T-helper 22 cell (primary cell): ENCODE measurements at places on chromosomes 5 and 9.

- DNase-seq = no peak
Measured at GRCh38 chr9:137575364-137575715, 3.4 kb downstream of the DPH7 start.

DNA sequence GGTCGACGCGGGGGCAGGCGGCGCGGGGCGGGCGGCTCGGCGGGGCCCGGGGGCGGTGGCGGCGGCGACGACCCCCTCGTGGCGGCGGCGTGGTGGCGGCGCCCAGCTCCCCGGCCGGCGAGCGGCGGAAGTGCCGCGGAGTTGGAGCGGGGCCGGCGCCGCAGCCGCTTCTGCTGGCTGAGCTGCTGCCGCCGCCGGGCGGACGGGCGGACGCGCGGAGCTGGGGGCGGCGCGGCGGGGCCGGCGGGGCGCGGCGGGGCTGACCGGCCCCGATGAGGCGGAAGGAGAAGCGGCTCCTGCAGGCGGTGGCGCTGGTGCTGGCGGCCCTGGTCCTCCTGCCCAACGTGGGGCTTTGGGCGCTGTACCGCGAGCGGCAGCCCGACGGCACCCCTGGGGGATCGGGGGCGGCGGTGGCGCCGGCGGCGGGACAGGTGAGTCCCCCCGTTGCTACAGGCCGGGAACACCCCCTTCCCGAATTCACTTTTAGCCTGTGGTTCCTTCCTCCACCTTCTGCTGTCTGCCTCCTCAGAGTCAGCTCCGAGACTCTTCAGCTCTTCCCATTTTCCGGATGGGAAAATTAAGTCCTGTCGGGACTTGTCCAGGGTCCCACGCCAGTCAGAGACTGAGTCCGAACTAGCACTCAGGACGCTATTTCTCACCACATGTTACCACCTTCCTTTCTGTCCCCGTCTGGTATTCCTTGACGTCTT, at the start of gene GALNT10:
Gene GALNT10, plus strand, starts transcription at position 139 of the 710 bp plus-strand sequence. Its CDS starts 134 bp downstream, at position 273.
- DNase-seq = no peak

DNA sequence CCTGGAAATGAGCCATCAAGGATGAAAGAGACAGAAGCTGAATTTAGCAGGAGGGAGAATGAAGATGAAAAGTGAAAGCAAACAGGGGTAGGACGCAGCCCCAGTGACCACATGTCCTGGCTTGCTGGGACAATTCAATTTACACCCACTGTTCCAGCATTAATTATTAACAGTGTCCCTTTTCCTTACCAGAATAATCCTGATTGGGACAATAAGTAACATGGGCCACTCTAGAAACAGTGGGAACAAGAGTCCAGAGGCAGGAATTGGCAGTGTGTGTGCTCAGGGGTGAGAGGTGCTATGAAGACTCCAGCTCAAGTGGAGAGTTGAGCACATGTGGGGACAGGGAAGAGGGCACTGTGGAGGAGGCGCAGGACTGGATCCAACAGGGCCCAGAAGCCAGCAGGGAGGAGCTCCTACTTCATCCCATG, 147.1 kb downstream of the C5orf15 start:
- no peak for DNase-seq

DNA sequence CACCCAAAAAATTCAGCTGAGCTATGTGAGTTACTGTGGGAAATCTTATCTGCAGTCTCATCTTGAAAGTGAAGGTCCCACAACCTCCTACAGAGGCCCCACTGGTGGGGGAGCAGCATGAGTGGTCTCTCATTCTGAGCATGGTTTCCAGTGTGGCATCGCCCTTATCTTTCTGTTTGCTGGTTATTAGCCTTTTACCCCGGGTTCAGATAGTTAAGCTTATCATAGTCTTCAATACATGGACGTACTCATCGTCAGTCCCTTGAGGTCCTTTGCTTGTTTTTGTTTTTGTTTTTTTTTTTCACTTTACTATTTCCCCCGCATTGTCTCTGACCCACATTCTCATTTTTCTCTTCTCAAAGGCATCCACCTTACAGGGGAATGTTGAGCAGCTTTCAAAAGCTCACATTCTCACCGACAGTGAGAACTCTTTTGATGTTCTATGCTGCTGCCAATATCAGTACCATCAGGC, 7.7 kb upstream of the HAVCR2 start:
- DNase-seq = no peak

- DNase-seq = no peak
Measured at GRCh38 chr9:15139469-15139868, 167.5 kb downstream of the TTC39B start.

DNA sequence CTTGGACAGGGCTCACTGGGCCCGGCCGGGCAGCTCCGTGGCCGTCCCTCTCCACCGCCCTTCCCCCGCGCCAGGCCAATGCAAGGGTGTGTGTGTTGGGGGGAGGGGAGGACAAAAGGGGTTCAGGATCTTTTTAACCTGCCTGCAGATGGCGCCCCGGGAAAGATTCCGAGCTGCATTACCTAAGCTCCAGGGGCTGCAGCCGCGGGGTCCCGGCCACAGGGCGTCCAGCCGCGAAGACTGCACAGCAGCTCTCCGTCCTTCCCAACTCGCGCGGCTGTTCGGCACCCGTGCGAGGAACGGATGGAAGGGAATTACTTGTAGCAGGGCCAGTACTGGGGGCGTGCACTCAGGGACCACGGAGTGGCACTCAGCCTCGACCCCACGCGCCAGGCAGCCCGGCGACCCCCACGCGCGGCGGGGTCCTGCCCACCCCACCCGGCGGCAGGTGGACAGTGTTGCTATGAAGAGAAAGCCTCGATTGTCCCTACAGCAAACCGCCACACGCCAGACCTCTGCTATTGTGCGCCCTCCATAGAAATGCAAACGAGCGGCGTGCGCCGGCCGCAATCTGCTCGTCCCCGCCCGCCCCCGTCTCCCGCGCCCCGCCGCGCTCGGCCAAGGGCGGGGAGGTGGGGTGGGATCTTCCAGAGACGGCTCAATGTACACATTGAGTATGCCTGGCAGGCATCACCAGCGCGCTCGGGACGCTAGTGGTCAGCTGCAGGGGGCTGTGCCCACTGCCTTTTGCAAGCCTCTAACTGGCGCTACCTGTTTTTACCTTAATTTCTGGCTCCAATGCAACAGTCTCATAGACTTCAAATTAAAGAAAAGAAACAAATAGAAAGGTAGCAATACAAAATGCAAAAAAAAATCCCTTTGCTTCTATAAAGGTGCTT, 796 bp upstream of the GADD45G start:
- peak; percentile 12 for DNase-seq

DNA sequence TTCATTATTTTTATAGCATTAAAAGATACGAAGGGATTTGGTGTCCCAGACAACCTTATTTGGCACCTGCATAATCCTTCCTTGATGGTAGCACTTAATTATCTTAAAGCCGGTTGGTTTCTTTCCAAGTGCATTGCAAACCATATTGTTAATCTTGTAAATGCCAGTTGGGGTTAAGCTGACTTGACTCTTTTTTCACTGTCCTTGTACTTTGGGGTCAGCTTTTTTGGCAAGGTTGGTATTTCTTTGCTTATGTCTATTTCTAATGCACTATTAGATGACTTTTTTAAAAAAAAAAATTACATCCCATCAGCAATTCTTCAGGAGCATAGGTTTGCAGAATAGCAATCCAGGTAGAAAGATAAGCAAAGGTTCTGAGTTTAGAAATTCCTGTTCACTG, 466.8 kb upstream of the TLE4 start:
- no peak for DNase-seq

DNA sequence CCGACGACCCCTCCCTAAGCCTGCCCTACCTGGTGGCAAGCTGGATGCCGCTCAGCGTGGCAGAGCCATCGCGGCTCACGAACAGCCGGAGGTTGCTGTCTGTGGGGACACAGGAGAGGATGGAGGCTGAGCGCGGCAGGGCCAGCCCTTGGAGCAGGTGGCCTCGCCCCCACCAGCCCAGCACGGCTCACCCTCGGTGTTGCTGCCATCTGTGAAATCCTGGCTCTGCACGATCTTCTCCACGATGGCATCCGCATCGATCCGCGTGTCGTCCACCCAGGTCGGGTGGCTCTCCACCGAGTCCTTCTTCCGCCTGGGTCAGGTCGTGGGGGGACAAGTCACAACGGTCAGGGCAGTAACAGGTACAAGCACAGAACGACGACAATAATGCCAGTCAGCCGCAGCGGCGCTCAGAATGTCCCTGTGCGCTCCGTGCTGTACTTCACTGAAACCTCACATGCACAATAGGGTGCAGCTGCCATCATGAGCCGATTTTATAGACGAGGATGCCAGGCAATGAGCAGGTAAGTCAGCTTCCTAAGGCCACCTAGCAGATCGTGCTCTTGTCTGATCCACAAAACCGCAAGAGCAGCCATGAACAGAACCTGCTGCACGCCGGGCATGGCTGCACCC, 7.0 kb upstream of the DPM2 start:
- no peak for DNase-seq

GRCh38 chr5:147534172-147534951, 24.5 kb upstream of the DPYSL3 start:
- DNase-seq = no peak

DNA sequence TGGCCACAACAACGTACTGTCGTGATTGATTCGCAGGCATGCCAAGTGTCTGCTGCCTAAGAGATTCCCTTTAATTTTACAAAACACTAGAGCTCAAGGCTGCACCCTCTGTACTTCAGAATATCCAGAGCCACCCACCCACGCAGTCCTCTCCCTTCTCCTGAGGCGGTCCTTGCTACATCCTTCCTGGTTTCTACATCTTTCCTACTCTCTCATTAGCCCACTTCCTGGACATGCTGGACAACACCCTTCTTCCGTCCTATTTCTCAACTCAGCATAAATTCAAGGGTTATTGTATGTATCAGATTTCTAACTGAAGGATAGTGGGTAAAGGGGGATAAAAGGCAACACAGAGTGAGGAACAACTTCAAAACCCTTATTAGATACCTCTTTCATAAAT, 148.4 kb upstream of the MAP3K1 start:
- no peak for DNase-seq

DNA sequence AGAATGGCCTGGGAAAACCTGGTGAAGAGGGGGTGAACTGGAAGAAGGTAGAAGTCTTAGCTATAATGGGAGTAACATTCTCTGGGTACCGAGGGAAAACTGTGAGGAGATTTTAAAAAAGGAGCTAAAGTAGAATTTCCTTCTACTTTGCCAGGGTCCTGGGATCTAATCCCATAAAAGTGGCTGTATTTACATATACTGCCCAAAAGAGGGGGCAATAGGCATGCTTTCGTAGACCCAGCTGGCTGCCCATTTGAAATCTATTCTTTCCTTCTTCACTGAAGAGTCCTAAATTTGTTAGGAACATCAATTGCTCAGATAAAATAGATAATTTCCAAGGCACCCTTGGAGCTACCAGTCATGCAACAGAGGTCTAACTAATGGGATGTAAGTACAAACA, 159.2 kb downstream of the CDC42SE2 start:
- no peak for DNase-seq

DNA sequence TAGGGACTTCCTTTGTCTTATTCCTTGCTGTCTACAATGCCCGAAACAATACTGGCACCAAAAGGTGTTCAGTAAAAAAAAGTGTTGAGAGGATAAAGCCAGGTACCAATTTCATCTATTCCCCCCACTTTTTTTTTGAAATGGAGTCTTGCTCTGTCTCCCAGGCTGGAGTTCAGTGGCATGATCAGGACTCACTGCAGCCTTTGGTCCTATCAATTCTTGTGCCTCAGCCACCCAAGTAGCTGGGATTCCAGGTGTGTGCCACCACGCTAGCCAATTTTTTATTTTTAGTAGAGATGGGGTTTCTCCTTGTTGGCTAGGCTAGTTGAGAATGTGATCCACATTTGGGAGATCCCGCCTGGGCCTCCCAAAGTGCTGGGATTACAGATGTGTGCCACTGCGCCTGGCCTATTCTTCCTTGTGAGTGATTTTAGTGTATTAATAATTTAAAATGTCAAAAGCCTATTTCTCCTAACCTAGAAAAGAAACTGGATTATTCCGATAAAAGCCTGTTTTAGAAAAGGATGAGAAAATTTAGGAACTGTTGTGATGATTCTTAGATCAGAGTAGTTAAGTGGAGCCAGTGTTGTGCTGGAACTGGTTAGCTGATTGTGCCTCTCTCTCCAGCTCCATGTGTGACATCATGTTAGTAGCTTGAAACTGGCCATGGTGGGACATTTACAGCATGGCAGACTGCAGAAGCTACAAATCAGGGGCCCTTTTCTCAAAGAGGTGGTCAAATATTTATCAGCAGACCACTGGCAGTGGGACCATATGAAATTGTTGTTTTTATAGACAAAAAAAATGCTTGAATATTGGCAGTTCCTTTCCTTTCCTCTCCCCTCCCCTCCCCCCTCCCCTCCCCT, 14.3 kb downstream of the CDC42SE2 start:
- DNase-seq = no peak

GRCh38 chr5:18533137-18533536, 898.9 kb downstream of the TAF11L14 start:
- no peak for DNase-seq

GRCh38 chr9:130352586-130353285, 87.2 kb downstream of the HMCN2 start:
- no peak for DNase-seq

- no peak for DNase-seq
Measured at GRCh38 chr5:74131250-74131649, 505.3 kb downstream of the ARHGEF28 start.

DNA sequence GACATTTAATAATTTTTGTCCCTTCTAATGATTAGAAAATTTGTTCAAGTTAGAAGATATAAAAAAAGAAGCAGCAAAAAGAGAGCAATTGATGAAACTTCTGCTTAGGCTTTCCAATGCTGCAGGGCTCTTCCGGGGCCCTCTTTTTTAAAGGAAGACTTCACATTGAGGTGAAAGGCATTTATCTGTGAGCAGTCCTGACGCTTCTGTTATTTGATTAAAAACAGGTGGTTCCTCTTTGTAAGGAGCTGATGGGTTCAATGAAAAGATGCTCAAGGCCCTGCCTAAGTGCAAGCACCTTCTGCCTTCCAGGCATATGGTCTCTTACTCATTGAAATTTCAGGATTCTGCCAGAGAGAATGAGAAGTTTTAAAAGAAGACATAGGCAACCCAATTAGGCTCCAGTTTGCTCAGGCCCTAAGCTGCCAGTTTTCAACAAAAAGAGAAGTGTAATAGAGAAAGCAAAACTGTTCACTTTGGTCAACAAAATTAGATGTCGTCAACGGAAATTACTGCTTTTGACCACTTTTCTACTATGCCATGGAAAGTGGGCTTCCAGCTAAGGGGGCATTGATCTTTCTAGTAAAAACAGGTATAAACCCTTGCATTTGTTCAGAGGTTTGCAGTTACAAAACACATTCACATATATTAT, 100.2 kb downstream of the INSYN2B start:
- DNase-seq = no peak

GRCh38 chr9:109244179-109245132, 76.4 kb downstream of the EPB41L4B start:
- peak; percentile 14 for DNase-seq

DNA sequence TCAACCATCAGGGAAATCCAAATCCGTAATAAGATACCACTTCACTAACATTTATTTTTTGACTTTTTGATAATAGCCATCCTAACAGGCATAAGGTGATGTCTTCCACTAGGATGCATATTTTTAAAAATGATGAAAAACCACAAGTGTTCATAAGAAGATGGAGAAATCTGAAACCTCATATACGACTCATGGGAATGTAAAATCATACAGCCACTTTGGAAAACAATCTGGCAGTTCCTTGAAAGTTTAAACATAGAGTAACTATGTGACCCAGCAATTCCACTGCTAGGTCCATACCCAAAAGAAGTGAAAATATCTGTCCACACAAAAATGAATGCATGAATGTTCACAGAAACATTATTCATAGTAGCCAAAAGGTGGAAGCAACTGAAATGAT, 431.0 kb downstream of the ENC1 start:
- no peak for DNase-seq
